ENCODE measurements at places on chromosomes 1 and 21.

- no peak for DNase-seq
Observed at GRCh38 chr21:35933466-35933865, 126.9 kb downstream of the SETD4 start.

GRCh38 chr1:208387908-208388811 is 144.0 kb upstream of the PLXNA2 start:
- DNase-seq, result no peak

DNA sequence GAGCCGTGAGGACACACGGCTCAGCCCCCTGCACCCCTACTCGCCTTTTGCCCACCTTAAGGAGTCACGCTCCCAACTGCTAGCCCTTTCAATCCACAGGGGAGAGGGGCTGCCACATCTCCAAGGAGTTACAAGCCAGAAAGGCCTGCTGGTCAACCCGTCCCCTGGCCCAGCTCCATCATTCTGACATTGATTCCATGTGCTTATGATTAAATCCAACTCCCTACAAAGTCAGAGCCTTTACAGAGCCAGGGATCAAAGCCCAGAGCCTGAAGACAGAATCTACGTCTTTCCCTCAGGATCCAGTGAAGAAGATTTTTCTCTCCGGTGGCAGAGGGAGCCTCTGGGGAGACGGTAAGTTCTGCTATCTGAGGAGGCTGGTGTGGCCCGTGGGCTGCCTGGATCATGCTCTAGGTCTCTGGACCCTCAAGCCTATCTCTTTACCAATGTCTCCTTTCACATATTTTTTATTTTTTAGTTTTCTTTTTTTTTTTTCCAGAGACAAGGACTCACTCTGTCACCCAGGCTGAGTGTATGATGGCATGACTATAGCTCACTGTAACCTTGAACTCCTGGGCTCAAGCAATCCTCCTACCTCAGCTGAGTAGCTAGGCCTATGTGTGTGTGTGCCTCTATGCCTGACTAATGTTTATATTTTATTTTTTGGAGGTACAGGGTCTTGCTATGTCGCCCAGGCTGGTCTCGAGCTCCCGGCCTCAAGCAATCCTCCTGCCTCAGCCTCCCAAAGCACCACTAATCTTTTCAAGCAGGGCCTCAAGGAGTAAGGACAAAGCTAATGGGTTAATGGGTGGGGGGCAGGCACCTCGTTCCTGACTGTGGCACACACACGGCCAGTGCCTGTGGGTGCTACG is 61.3 kb downstream of the SLC66A1 start:
- no peak for DNase-seq

DNA sequence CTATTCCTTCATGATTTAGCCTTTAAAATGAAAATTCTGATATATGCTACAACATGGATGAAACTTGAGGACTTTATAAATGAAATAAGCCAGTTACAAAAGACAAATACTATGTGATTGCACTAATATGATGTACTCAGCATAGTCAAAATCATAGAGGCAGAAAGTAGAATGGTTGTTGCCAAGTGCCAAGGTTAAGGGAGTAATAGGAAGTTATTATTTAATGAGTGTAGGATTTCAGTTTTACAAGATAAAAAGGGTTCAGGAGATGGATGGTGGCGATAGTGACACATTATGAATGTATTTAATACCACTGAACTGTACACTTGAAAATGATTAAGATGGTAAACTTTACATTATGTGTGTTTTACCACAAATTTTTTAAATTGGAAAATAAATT is 73.1 kb upstream of the FMN2 start:
- DNase-seq, result no peak

DNA sequence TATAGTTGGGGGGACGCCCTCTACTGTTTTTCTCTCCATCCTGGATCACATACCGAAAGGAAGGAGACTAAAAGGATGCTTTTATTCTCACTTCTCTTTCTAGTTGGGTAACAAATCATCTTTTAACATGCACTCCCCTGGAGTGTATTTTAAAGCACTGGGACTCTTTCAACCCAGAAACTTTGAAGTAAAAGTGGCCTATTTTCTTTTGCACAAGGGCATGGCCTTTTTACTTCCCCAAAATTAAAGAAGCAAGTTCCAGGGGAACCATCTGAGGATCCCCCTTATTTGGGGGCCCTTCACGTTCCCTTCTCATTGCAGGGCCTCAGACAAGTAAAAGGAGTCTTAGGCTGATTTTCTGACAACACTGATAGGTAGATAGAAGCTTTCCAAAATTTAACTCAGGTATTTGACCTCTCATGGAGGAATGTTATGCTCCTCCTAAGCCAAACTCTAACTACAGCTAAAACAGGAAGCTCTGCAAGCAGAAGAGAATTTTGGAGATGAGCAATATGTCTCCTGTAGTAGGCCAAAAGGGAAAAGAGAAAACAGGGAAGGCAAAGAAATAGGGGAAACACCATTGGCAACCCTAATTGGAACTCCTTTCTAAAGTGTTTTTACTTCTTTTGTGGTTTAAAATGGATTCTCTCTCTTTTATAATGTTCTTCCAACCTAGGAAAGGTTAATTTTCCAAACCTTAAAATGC is 8.9 kb upstream of the CD46 start:
- DNase-seq, result no peak

DNA sequence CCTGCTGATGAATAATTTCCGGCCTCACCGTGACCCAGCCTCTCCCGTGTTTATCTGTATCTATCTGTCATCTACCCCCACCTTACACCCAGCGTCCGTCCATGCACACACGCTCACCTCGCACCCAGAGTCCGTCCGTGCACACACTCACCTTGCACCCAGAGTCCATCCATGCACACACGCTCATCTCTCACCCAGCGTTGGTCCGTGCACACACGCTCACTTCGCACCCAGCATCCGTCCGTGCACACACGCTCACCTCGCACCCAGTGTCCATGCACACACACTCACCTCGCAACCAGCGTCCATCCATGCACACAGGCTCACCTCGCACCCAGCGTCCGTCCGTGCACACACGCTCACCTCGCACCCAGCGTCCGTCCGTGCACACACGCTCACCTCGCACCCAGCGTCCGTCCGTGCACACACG is 25.0 kb upstream of the COL18A1 start:
- no peak for DNase-seq

DNA sequence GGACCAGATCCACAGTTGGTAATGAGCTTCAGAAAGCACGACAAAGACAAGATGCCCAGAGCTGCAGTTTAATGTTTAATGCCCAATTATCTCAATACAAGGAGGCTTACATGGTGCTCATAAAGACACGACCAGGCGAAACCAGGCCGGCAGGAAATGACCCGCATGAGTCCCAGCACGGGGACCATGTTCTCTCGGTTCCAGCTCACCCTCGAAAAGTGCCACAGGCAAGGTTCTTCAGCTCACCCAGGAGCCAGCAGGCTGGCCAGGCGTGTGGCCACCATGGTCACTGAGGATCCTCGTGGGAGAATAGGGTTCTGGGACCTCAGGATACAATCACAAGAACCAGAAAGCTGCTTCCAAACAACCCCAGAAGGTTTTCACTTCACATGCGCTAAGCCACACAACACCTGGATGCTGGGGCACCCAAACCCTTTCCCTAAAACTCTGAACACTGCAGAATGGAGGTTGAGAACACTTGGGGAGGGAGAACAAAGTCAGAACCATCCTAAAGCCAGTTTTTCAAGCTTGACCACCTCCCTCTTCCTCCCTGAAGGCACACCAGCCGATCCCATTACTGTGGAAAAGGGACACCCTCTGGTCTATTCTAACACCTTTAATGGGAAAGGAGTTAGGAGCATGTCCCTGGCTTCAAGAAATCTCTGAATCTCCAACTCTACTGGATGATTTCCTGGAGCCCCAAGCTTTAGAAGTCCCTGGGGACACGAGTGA is 22.6 kb upstream of the ASAP3 start:
- DNase-seq, result no peak

GRCh38 chr1:69613414-69613813 is 45.7 kb downstream of the LRRC7 start:
- DNase-seq, result no peak

- DNase-seq, result no peak
Observed at GRCh38 chr1:232704256-232704655, 74.3 kb upstream of the SIPA1L2 start.

DNA sequence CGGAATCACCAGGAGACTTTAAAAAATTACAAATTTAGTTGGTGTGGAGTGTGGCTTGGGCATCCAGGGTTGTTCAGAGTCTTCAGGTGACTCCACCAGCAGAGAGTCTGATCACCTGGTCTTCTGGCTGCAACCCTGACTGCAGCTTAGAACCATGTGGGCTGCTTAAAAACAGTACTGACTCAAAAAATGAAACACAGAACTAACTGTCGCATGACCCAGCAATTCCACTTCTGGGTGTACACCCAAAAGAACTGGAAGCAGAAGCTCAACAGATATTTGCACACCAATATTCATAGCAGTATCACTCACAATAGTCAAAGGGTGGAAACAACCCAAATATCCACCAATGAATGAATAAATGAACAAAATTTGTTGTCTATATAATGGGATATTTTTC is 17.3 kb downstream of the TLR5 start:
- no peak for DNase-seq

DNA sequence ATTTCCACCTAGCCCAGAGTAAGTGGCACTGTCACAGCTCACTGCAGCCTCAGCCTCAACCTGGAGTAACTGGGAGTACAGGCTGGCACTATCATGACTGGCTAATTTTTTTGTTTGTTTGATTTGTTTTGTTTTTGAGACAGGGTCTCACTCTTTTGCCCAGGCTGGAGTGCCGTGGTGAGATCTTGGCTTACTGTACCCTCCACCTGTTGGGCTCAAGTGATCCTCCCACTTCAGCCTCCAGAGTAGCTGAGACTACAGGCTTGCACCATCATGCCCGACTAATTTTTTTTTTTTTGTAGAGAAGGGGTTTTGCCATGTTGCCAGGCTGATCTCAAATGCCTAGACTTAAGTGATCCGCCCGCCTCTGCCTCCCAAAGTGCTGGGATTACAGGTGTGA is 2.5 kb downstream of the UCK2 start:
- peak; percentile 15 for DNase-seq

DNA sequence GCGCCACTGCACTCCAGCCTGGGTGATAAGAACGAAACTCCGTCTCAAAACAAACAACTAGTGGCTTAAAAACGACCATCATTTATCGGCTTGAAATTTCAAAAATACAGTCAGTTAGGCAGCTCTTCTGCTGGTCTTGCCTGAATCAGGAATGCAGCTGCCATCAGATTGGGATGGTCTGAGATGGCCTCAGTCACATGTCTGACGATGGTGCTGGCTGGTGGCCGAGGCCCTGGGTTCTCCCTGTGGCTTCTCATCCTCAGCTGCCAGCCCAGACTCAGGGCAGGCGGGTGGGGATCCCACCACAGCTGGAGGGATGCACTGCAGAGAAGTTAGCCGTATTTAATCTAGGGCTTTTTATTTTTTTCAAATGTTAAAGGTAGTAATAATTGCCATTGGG is 31.3 kb downstream of the IL6R start:
- no peak for DNase-seq

DNA sequence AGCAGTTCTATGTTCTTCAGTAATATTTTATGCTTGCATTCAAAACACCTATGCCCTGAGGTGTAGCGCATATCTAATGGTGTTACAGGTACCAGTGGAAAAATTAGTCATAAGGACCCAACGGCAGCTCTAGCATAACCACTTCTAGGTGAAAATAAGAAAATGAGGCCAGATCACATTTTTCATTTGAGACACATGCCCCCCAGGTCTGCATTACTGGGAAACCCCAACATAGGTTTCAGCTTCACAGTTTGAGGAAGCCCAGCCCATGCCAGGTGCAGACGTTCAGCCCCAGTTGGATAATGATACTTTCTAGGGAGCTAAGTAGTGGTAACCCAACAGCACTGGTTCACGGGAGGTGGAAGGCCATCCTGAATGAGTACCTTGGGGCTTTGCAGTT is 129.8 kb downstream of the CNIH3 start:
- DNase-seq, result no peak

GRCh38 chr1:168455764-168456163 is 88.0 kb downstream of the XCL2 start:
- DNase-seq, result no peak

GRCh38 chr1:247274605-247275256 is 18.9 kb downstream of the VN1R5 start:
- no peak for DNase-seq

DNA sequence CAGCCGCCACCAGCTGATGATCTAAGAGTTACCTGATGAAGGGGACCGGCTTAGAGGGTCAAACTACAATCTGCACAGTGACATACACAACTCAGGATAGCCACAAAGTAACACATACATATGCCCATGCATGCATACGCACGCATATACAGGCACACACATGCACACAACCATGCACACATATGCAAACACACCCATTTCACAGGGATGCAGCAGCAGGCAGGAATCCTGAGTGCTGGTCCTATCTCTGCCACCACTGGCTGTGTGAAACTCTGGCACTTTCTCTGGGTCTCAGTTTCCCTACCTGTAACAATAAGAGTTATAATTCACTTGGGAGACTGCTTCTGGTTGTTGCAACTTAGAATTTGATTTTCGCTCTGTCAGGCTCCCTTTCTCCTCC is 520.2 kb downstream of the PTPRU start:
- no peak for DNase-seq

GRCh38 chr1:220137019-220137786 is 43.3 kb downstream of the IARS2 start:
- no peak for DNase-seq

GRCh38 chr1:148307583-148308185 is 155.6 kb upstream of the NBPF11 start:
- DNase-seq, result no peak

GRCh38 chr1:232329103-232329813 is 300.7 kb downstream of the SIPA1L2 start:
- DNase-seq, result no peak

- no peak for DNase-seq
Observed at GRCh38 chr21:28311411-28312190, 681.1 kb downstream of the LTN1 start.

DNA sequence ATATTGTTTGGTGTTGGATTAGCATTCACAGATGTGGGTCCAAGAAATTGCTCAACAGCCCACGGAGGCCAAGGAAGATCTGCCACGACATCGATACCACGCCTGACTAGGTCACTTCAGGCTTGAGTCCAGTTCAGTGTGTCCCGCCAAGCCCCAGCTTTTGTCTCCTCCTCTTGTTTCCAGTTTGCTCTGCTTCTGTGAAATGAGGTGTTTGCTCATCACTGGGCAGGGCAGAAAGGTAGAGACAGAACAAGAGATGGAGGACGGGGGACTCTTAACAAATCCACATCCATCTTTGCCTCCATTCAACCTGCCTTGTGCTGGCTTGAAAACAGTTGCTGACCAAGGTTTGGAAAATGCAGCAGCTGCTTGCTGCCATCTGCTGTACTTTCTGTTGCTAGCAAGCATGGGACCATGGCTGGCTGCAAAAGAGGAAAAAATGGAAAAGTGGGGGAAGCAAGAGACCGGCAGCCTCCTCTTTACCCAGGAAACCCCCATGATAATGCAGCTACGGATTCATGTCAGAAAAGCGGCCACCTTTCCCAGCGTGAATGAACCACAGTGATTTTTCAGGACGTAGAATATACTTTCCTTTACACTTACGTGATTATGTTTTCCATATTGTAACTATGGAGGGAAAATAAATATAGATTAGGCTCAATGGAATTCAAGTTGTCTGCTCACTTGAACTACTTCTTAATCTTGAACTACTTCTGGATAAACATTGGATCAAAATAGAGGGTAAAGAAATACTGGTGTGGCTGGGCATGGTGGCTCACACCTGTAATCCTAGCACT is 80.2 kb upstream of the GREM2 start:
- peak; percentile 21 for DNase-seq

Measured in RPMI8226 (cell line).